ENCODE measurements at places on chromosomes 13 and 19.

- no peak for DNase-seq
These were observed 136.4 kb downstream of the ABCC4 start for GRCh38 chr13:95164830-95165229.

GRCh38 chr19:29576761-29577648 is 29.1 kb upstream of the POP4 start:
- no peak for DNase-seq

- no peak for DNase-seq
These were observed 267.6 kb downstream of the PCDH17 start for GRCh38 chr13:57899096-57899495.

- DNase-seq = no peak
These were observed 64.4 kb downstream of the POSTN start for GRCh38 chr13:37534181-37534580.

GRCh38 chr19:43525836-43526771 is 897 bp downstream of the ETHE1 start:
- no peak for DNase-seq

DNA sequence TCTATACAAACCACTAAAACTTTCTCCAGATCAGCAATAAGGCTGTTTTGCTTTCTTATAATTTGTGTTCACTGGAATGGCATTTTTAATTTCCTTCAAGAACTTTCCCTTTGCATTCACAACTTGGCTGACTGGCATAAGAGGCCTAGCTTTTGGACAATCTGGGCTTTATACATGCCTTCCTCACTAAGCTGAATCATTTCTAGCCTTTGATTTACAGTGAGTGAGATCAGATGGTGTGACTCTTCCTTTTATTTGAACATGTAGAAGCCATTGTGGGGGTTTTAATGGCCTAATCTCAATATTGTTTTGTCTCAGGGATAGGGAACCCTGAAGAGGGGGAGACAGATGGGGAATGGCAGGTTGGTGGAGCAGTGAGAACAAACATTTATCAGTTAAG is 82.7 kb downstream of the FOXO1 start:
- DNase-seq = no peak

DNA sequence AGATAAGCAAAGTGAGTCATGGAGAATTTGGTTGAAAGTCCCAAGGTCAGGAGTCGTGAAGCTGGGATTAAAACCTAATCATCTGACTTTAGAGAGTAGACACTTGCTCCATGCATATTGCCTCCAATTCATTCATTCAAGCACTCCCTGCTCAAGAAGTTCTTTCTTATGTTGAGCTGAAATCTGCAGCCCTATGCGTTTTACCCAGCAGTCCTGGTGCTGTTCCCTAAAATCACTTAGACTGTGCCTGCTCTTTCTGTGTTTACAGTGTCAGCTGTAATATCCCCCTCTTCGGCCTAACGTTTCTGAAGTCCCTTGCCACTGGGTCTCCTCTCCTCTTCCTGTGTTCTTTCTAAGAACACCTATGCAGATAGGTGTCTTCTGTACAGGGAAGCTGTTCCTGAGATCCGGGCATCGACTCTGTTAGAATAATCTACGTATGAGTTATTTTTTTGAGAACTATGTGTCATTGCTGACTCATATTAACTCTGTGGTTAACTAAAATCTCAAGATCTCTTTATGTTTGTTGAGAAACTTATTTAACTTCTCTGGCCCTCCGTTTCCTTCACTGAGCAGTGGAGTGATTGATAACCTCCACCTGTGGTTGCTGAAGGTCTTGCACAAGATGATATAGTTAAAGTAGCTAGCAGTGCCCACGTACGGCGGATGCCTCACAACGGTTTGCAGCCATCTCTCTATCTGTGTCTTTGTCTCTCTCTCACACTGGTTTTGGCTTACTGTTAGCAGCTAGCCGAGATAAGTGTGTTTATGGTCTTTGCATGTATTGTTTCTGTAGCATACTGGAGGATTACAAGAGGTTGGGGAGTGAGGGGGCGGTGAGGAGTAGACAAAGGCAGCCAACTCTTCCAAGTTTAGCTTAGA is 4.7 kb downstream of the ALOX5AP start:
- DNase-seq = no peak

DNA sequence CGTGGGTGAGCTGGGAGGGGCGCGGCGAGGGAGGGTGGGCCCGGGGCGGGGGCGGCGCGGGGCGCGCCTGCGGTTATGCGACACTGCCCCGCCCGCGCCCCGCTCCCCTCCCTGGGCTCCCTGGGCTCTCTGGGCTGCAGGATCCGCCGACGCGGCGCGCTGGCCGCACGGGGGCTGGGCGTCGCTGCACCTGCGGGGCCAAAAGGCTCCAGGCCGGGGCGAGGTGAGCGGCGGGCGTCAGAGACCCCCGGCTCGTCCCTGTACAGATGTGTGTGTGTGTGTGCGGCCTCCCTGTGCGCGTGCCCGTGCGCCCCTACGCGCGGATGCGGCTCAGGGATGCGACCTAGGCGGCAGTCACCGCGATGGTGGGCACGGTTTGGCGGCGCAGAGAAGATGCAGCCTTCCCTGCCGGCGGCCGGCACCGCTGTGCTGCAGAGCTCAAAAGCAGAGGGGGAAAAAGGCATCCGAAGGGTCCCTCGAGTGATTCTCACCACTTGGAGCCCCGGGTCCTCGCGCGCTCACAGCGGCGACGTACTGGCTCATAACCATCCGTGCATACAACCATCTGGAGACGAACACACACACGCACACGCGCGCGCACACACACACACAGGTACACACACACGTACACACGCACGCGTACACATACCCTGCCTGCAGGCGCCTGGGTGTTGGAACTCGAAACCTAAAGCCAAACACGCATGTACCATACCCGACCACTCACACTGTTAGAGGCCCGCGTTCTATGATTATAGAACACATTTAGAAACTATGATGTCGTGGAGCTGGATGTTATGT is 709 bp downstream of the ATP8A2 start:
- peak; percentile 32 for DNase-seq

- DNase-seq = no peak
These were observed 326.2 kb downstream of the GPC5 start for GRCh38 chr13:91724591-91724990.

GRCh38 chr19:37227996-37228395 is 10.0 kb downstream of the ZNF383 start:
- no peak for DNase-seq

- DNase-seq = no peak
These were observed 16.3 kb downstream of the EPS15L1 start for GRCh38 chr19:16455489-16455888.

- no peak for DNase-seq
These were observed 38.1 kb upstream of the MED4 start for GRCh38 chr13:48132961-48133360.

GRCh38 chr19:30011051-30011578 is 69.1 kb downstream of the URI1 start:
- DNase-seq = no peak

GRCh38 chr19:19276851-19277250 is 3.8 kb upstream of the TM6SF2 start:
- no peak for DNase-seq

- no peak for DNase-seq
These were observed 69.8 kb downstream of the TSHZ3 start for GRCh38 chr19:31279436-31279765.

- DNase-seq = no peak
These were observed 151.2 kb downstream of the SLITRK1 start for GRCh38 chr13:83731113-83731512.

- DNase-seq = no peak
These were observed 144.1 kb downstream of the PAN3 start for GRCh38 chr13:28282451-28282850.

GRCh38 chr13:57583529-57583928 is 48.0 kb upstream of the PCDH17 start:
- DNase-seq = no peak

GRCh38 chr19:38690832-38691231 is 43.4 kb downstream of the ACTN4 start:
- no peak for DNase-seq

DNA sequence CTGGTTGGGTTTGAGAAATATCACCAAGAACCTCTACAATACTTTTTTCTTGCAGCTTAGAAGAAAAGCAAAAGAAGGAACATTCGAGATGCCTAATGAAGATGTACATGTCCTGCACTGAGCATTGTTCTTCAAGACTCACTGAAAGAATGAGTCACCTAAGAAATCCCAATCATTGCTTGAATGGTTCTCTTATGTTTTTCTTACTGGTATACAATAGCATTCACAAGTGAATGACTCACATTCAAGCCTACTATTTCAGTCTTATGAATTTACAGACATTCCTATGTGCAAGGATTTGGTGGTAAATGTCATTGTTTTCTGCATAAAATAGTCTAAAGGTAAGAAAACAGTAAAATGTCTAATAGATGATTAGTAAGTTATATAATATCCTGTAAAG is 594.6 kb downstream of the PCDH9 start:
- DNase-seq = no peak

DNA sequence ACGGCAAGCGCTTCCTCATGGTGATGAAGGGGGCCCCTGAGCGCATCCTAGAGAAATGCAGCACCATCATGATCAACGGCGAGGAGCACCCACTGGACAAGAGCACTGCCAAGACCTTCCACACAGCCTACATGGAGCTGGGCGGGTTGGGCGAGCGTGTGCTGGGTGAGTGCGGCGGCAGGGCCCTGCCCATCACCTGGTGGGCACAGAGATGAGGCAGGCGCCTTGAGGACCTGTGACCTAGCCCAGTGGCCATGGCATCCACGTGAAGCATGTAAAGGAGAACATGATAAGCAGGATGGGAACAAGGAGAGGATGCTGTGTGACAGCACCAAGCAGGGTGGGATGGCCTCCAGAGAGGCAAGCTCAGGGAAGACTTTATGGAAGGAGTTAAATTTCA is 18.5 kb downstream of the ATP12A start:
- DNase-seq = no peak

- DNase-seq = peak; percentile 40
These were observed 10.5 kb upstream of the OVOL3 start for GRCh38 chr19:36100476-36100875.

- DNase-seq = no peak
These were observed 219.8 kb downstream of the MZT1 start for GRCh38 chr13:72507416-72508199.

DNA sequence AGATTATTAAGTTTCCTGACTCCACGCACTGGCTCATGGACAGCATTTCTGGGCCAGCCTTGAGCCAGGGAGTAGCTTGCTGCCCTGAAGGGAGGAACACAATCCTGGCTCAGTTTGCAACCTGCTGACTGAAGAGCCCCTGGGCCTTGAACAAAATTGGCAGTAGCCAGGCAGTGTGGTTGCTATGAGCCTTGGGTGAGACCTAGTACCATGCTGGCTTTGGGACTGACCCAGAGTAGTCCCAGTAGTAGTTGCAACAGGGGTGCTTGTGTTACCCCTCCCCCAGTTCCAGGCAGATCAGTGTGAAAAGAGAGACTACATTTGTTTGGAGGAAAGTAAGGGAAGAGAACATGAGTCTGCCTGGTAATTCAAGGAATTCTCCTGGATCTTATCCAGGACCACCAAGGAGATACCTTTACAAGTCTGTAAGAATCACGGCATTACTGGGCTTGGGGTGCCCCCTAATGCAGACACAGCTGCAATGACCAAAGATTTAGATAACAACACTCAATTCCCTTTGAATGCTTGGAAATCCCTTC is 22.0 kb downstream of the ITGBL1 start:
- DNase-seq = peak; percentile 75

DNA sequence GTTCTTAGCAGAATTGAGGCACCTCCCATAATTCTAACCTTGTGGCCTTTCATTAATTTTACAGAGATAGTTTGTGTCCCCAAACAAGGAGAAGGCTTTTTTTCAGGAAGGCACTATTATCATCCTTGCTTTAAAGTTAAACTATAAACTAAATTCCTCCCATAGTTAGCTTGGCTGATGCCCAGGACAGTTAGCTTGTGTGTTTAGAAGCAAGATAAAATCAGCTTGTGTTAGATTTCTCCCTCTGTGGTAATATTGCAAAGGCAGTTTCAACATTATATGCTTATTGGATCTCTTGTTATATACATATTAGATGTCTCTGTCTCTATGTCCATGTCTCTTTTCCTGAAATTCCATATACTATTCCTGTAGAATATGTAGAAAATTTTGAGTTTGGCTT is 342.7 kb downstream of the TBC1D4 start:
- no peak for DNase-seq

- no peak for DNase-seq
These were observed at the start of gene B3GNT3 for GRCh38 chr19:17794731-17795494. TSS of gene B3GNT3 (plus strand) at chr19:17795138. CDS start at chr19:17807808, 12,670 bp downstream.

All from posterior cingulate gyrus (tissue), 11 donors.